ENCODE measurements at places on chromosomes 1 and 21.

- DNase-seq, result no peak
These were observed 213.2 kb upstream of the KIAA0040 start for GRCh38 chr1:175405766-175406165.

DNA sequence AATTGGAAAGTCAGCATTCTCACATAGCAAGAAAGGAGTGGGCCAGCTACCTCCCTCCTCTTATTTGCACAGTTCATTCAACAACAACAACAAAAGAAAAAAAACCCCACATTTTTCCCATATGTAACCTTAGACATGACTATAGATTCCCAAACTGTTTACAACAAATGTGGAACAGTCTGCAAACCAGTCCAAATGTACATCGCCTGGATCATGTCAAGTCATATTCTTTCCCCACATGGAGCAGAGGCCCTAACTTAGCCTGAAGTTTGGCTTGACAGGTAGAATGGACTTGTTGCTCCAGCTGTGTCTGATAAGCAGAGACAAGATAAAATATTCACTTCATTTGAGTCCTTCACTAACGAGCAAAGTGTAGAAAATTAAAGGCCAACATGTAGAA lies 81.7 kb upstream of the COL24A1 start:
- no peak for DNase-seq

GRCh38 chr1:78447086-78447485 lies 43.7 kb upstream of the PTGFR start:
- DNase-seq, result no peak

DNA sequence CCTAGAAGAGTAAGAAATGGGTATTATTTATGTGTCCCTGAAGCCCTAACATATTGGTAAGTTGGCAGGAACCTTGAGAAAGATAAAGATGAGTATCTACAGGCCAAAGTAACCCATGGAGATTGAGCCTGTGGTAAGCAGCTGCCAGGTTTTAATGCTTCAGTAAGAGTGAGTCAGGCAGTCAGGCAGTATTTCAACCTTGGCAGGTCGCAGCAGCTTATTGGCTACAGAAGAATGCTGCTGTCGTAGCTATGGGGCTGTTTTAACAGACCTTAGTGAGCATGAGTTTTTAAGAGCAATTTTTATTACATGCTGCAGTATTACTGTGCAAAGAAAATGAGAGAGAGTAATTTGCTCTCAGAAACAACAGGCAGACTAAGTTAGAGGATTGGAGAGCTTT lies 10.3 kb upstream of the SLC30A10 start:
- no peak for DNase-seq

- DNase-seq, result no peak
These were observed 16.5 kb downstream of the SMAP2 start for GRCh38 chr1:40389871-40390560.

DNA sequence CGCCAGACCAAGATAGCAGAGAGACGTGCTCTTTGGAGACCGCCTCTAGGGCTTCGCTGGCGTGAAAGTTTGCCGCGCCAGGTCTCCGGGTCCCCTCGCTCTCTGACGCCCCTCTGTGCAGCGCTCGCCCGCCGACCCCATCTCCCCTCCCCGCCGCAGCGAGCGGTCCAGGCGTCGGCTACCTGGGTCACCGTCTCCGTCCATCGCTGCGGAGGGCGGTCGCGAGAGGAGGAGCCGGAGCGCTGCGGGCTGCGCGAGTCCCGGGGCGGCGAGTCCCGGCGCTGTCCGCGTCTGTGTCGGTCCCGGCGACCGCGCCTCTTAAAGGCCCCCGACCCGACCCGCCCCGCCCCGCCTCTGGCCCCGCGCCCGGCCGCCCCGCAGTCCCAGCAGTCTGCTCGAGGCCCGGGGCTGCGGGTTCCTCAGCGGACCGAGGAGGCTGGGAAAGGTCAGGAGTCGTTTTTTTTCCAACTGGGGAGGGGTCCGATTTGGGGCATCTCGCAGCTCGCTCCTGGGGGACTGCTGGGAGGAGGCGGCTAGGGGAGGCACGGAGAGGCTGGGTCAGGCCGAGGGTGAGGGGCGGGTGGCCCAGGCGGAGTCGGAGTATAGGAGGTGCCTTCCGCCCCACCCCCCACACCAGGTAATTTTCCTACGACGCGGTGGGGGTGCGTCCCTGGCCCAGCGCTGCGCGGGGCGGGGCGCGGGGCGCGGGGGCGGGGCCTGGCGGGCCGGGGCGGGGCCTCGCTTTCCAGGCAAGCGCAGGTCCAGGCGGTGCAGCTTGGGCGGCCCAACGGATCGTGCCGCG lies at the start of the genes FBXO2 and FBXO44:
TSS of gene FBXO2 (minus strand) at position 293 of the 802 bp plus-strand sequence. CDS start at position 204, 89 bp downstream.
TSS of gene FBXO44 (plus strand) at position 741 of the 802 bp plus-strand sequence. CDS start 959 bp downstream, outside the sequence.
- DNase-seq, result peak; percentile 41

GRCh38 chr1:12480748-12481362 lies 137.2 kb downstream of the DHRS3 start:
- no peak for DNase-seq

GRCh38 chr21:35026617-35027562 lies 22.2 kb downstream of the RUNX1 start:
- DNase-seq, result peak; percentile 83

- no peak for DNase-seq
These were observed 329.1 kb downstream of the LRRIQ3 start for GRCh38 chr1:73868810-73869336.

DNA sequence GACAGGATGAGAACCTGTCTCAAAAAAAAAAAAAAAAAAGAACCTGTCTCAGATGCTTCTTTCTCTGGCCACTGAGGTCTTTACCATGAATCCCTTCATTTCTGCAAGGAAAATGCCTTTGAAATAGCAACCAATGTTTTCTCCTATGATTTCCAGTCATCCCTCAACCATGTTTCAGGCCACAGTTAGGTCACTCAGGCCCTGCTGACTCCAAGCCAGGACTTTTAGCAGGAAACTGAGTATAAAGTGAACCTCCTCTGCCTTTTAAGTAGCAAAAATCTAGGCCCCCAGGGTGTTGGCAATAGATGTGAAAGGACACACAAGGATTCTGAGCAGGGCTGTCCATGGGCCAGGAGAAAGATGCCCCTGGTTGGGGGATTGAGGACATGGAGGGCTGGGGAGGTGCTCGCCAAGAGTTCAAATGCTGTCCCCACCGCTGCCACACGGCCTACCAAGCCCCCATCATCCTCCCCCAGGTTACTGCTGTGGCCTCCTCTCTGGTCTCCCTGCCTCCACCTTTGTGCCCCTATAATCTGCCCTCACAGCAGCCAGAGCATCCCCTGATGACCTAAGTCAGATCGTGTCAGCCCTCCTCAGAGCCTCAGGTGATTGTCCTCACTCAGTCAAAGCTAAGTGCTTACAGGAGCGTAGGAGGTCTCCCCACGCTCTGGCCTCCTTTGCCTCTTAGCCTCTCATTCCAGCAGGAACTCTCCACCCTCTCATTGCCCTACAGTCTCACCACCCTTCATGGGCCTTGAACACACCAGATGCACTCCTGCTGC lies 54.6 kb downstream of the MATN1 start:
- DNase-seq, result no peak

DNA sequence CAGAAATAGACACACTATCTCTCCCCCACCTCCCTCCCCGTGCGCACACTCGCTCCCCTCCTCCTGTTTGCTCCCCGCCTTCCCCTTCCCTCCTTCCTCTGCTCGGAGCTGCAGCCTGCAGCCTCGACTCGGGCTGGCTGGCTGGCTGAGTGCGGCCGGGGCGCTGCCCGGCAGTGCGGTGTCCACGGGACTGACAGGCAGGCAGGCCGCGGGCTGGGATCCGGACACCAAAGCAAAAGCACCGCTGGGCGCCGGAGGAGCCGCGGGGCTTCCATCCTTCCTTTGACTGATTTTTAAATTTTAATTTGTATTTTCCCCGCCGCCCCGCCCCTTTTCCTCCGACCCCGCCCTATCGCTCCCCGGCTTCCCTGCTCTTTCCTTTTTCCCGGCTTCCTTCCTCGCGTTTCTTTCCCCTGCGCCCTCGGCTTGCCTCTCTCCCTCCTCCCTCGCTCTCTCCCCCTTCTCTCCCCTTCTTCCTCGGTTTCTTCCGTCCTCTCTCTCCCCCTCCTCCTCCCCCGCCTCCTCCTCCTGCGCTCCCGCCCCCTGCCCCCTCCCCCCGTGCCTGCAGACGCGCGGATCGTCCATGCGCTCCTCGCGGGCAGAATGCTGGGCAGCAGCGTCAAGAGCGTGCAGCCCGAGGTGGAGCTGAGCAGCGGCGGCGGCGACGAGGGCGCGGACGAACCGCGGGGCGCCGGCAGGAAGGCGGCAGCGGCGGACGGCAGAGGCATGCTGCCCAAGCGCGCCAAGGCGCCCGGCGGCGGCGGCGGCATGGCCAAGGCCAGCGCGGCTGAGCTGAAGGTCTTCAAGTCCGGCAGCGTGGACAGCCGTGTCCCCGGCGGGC lies 109.4 kb downstream of the NAV1 start:
- DNase-seq, result no peak

DNA sequence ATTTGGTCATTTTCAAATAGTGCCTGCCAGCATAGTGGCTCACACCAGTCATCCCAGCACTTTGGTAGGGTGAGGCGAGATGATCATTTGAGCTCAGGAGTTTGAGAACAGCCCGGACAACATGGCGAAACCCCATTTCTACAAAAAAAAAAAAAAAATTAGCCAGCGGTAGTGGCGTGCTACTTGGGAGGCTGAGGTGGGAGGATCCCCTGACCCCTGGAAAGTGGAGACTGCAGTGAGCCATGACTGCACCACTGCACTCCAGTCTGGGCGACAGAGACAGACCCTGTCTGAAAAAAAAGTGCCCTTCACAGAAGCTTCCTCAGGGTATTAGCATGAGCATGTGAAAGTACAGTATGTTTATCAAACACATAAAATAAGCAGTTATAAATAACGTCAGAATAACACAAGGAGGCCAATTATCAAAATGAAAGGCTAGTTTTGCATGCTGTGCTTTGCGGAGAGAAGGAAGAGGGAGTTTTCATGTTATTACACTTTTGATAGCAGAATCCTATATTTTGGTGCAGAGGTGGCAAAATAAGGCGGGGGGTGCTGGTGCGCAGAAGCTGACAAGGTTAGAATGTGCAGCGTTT lies 781 bp upstream of the METTL13 start:
- no peak for DNase-seq

DNA sequence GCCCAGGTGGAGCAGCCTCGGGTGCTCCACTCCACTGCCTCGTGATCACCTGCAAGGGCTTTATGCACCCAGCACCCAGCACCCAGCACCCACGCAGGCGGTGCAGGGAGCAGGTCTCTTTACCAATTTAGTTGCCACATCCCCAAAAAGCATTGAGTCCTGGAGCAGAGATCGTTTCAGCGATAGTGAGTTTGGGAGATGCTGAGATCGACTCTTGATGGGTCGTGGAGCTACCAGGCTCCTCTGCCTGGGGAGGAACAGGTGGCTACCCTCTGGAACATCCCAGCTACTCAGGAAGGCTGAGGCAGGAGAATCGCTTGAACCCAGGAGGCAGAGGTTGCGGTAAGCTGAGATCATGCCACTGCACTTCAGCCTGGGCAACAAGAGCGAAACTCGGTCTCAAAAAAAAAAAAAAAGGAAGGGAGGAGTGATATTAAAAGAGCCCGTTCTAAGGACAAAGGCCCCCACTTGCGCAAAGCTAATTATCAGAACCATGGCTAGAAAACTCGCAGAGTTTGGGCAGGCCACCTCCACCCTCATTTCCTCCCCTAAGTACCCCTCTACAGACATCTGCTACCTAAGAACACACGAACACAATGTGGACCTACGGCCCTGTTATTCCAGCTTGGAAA lies 106.5 kb upstream of the SLC45A1 start:
- no peak for DNase-seq

- no peak for DNase-seq
These were observed 31.0 kb upstream of the MED18 start for GRCh38 chr1:28297826-28298225.

DNA sequence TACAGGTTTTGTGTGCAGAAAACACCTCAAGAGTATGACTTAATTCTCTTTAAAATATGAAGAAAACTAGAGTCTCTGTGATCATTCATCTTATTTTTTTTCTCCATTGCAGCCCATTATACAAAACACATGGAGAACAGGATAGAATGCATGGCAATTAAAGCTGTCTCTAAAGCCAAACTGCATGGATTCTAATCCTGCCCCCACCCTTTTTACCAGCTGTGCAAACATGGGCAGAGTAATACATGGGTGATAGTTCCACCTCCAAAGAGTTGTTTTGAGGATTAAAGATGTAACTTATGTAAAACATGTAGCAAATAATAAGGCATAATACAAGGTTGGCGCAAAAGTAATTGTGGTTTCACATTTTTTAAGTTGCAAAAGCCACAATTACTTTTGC lies 114.4 kb downstream of the CLEC20A start:
- DNase-seq, result no peak

DNA sequence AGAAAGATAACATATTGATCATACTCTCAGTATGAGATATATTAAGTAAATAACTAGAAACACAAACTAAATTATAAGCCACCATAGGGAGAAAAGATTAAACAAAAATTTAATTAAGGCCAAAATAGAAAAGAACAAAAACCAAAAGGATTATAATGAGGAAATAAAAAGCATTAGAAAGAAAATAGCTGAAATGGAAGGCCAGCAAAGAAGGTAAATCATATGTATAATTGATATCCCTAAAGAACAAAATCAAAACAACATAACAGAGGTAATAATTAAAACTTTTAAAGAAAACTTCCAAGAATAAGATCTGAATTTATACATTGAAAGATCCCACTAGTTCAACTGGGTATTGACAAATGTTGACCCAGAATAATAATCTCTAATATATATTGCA lies 453.0 kb downstream of the LRRIQ3 start:
- DNase-seq, result no peak

- no peak for DNase-seq
These were observed 14.9 kb upstream of the KCNK1 start for GRCh38 chr1:233598891-233599541.

- DNase-seq, result no peak
These were observed 19.0 kb downstream of the BCAR3 start for GRCh38 chr1:93662481-93663207.

DNA sequence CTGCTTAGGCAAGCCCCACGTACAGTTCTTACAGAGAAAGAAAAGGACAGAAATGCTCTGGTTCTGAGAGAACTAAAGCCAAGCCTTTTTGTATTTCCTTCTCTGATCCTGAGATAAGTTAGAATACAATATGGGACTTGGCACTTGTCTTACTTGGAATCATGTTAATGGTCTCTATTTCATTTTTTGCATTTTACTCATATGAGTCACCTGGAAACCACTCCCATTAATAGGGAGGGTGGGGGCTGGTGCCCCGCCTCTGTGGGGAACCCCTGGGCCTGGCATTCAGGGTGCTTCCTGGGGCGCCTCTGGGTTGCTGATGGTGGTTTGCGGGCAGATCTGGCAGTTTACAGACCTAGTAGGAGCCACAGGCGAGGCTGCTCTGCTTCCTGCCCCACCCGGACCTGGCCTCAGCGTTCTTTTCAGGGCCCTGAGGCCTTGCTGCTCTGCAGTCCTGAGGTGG lies 26.7 kb downstream of the TSPAN2 start:
- peak; percentile 85 for DNase-seq

DNA sequence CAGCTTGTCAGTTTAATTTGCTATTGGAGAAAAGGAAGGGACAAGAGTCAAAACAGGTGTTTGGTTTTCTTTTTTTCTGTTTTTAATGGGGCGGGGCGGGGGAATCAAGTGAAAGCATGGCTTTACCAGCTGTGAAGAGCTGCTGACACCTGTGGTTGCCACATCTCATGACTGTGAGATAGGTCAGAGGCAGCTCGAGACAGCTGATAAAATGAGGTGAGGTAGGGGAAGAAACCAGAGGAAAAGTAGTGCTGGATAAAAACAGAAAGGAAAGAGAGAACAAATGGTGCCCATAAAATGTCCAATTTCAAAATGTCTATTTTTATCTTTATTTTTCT lies 272.3 kb downstream of the NEGR1 start:
- DNase-seq, result no peak

GRCh38 chr21:25005388-25005787 lies 601.9 kb downstream of the MRPL39 start:
- no peak for DNase-seq
